Amniotic stem cell (primary cell): ENCODE measurements at places on chromosomes 5 and 9.
A peak's percentile ranks its signal among the peaks of the same experiment; 100 is the strongest.

GRCh38 chr9:137820161-137820855, 57.3 kb upstream of the CACNA1B start:
- DNase-seq: no peak

DNA sequence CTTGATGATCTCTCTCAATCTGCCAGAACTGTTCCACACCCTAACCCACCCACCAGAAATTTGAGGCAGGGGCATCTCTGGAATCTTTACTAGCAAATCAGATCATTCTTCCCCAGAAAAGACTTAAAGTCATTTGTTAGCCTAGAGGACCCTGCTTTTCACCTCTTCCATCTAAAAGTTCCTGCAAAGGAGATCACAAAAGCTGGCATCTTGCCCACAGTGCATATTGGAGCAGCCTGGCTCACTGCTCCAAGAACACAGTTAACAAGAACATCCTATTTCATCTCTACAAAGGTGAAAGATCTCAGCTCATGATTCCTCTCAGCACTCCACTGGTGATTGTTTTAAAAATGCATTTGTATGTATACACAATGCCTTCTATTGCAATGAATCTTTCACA, 36.3 kb downstream of the GABRP start:
- DNase-seq: no peak

DNA sequence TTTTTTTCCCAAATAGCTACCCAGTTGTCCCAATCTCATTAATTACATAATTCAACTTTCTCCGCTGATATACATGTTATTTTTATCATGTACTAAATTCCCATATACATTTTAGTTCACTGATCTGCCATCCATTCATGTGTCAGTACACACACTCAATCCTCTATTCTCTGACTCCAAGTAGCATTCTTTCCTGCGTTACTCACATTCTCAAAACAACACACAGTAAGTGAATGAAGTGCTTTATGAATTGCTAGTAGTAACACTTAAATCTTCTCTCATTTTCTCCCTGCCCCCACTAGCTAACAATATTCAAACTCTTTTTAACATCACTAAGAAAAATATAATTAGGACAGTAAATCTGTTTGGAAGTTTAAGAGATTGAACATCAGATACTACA, 8.9 kb downstream of the ZNF366 start:
- peak; percentile 34 for DNase-seq

- peak; percentile 18 for DNase-seq
Observed at GRCh38 chr5:10524376-10525123, 39.3 kb upstream of the ANKRD33B start.

DNA sequence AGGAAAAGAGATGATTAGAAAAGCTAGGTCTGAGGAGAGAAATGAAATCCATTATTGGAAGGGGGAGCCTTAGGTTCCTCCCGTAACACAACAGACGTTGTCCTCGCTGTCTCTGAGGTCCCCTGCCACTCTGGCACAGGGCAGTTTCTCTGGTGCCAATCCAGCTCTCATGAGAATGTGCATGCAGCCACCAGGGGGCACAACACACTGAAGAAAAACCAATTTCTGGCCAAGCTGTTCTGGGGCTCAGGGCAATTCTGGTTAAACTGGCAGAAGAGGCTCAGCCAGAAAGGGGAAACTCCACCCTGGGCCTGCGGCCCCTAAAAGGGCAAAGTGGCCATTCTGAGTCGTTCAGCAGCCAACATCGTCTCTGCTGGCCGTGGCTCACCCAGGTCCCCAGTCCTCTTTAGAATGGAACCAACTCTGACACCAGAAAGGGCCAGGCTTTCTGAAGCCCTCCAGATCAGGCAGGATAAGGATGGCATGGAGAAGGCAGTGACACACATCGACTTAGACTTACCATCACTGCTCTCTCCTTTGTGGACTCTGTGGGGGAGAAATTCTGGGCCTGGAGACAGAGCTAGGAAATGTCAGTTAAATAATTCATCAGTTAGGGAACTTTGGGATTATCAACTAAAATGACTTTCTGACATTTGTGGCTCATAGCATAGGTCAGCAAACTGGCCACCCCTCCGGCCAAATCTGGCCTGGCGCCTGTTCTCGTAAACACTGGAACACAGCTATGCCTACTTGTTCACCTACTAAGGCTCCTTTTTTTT, 58.5 kb upstream of the GOLPH3 start:
- DNase-seq: peak; percentile 40

DNA sequence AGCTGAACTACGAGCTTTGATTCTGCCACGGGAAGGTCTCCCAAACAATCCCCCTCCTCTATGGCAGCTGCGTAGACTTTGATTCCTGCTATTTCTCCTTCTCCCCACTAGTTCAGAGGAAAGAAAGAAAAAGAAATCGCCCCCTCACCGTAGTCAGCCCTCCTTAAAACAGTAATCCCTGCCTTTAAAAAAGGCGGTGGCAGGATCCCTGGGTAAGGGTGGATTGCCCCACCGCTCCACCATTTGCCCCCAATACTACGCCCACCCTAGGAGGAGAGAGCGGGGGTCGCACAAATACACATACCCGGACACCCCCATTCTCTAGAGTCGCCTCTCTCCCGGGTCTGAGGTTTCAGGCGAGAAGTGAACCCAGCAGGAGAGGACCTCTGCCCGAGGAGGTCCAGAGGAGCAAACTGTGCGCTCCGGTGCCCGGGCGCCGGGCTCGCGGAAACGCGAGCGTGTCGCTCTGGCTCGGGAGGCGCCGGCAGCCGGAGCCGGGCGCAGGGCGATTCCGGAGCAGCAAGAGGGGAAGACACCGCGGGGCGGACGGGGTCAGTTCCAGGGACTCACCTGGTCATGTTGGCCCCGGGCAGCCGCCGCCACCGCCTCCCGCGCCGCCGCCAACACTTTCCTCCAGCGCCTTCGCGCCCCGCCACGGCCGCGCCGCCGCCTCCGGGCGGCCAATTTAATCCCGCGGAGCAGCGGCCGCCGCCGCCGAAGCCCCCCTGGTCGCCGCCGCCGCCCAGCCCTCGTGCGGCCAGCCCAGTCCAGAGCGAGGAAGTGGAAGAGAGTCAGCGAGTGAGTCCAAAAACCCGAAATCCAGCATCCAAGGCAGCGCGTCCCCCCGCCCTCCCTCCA, 1057.7 kb upstream of the DMAC1 start:
- no peak for DNase-seq

DNA sequence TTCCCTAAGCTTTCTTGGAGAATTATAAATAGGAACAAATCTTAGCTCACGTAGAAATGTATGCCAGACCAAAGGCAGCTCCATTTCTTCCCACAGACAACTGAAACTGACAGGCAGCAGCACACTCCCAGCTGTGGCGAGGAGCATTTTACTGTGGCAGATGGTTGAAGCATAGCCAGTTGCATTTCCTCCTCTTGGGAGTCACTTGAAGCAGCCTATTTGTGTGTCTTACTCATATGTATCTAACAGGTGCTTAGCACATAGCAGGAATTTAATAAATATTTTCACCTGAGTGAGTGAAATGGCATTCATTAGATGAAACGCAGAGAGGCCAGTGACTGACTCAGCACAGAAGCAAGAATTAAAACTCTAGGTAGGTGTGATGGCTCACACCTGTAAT, 12.3 kb upstream of the MTMR12 start:
- no peak for DNase-seq

DNA sequence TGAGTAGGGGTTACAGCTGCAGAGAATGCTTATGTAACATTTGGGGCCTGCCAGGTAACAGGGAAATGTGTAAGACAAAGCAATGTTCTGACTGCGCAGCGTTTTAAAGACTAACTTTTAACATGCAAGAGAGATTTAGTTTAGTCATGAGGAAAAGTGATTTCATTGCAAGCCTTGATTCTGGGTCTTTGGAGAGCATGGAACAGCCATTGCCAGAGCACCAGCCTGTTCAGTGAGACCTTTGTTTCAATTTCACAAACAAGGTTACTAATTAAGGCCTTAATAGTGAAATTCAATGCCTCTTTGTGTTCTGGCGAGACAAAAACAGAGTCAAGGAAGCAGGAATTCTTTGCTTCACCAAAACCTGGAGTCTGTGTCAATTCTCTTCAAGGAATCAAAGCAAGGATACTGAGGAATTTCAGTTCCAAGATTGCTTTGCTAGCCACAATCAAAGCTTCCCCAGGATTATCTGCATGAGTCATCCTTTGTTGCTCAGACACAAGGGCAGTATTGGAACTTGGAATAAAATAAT, 14.4 kb downstream of the CKMT2 start:
- no peak for DNase-seq

- DNase-seq: peak; percentile 65
Observed at GRCh38 chr5:110086658-110087388, 397.1 kb downstream of the MAN2A1 start.

GRCh38 chr5:156681265-156681664, 168.8 kb upstream of the PPP1R2B start:
- DNase-seq: no peak

DNA sequence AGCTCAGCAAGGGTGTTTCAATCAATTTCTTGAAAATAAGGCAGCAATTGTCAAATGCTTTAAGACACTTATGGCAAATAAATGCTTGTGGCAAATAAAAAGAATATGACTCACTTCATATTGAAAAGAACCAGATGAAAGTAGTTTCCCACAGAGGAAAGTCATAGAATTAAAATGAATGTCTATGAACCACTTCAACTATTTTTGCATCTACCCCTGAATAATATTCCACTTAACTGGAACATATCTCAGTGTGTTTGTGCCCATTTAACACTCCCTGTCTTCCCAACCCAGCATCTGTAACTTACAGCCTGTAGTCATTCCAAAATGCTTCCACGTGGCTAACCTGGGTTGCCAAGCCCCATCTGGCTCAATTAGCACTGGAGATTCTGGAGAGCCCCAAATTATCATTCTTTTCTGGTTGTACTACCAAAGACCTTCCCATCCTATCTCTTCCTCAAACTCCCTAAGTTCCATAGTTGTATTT, 84.7 kb downstream of the FEM1C start:
- no peak for DNase-seq

DNA sequence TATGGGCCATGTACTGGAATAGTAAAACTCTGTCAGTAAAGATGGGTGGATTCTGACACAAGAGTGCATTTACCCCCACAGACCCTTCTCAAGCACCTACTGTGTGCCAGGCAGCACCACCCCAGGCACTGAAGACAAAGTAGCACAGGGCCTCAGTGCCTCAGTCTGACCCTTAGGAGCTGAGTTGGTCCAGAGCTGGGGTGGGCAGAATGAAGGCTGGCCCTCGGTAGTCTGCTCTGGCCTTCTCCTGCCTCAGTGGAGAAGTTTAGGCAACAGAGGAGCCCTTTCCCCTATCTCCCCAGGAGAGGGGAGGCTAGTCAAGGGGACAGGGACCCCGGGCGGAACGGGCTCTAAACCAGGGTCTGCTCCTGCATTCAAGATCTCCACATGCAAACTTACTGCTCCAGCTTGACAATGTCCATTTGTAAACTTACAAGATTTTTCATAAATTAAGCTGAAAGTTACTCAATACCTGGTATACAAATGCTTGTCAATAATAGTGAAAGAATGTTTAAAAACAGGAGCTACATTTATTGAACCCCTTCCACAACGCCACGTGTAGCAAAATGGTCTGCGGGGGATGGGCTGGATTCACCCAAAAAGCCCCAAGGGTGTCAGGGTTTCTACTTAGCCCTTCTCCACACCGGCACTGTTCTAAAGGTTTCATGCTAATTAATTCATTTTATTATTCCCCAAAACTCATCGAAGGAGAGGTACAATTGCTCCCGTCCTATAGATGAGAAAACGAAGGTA, 1.5 kb downstream of the VDAC1 start:
- DNase-seq: no peak

GRCh38 chr9:124725068-124725452, 46.1 kb downstream of the NR6A1 start:
- no peak for DNase-seq
